ENCODE measurements at places on chromosomes 5 and 9.

DNA sequence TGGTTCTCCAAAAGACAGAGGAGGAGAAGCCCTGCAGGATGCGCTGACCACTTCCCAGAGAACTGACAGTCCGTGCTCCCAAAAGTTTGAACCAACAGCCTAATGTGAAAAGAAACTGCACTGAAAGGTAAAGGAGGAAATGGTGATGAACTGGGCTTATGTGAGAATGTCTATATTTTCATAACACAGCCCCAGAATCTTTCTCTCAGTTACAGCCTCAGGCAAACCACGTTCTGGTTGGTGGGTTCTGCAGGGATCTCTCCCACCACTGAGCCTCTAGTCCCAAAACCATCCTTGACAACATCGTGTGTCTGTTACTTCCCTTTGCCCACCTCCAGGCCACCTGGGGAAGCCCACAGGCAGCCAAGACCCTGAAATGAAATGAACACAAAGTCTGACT, 23.9 kb downstream of the SPARC start:
- no peak for DNase-seq

DNA sequence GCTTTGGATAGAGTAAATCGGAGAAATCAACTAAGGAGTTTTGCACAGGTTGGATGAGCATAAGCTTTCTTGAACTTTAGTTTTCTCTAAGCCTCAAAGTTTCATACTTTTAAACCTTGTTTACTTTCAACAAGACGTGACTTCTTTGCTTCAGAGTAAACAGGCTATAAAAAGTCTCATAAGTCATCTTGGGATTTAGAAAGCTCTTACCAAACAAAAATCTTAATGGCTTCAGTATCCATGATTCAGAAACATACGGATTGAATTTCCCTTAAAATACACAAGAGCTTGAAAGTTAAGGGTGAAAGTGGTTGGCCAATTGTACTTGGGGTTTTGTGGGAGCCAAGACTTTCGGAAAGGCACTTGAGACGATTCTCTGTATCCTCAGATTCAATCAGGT, 270.9 kb upstream of the ANKH start:
- DNase-seq, result no peak

DNA sequence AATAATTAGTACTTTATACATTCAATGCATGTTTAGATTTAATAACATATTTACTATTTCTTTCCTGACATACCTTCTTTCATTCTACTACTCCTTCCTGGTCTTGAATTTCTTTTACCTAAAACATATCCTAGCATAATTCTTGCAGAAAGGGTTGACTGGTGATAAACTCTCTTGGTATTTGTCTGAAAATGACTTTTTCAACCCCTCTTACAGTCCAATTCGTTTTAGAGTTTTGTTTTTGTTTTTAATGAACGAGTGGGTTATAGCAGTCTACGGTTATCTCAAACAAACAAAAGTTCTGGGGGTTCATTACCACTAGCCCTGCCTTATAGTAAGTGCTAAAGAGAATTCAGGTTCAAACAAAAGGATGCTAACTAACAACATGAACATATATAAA, 69.6 kb upstream of the ALDH1B1 start:
- no peak for DNase-seq

GRCh38 chr9:131258698-131259431, 17.4 kb downstream of the FAM78A start:
- no peak for DNase-seq

DNA sequence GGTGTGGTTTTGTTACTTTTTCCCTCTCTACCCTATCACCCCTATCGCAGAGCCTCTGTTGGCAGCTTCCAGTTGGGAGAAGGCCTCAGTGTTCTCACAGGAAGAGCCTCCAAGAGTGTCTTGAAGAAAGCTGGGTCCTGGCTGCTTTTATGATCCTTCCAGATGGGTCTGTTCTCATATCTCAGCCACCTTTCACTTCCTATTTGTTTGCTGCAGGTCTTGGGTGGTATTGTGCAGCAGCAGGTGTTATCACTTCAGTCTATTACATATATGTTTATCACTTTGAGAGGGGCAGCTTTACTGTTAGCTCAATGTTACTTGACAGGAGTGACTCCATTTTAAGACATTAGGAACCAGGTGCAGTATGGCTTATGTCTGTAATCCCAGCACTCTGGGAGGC, 59.2 kb upstream of the GDNF start:
- no peak for DNase-seq

DNA sequence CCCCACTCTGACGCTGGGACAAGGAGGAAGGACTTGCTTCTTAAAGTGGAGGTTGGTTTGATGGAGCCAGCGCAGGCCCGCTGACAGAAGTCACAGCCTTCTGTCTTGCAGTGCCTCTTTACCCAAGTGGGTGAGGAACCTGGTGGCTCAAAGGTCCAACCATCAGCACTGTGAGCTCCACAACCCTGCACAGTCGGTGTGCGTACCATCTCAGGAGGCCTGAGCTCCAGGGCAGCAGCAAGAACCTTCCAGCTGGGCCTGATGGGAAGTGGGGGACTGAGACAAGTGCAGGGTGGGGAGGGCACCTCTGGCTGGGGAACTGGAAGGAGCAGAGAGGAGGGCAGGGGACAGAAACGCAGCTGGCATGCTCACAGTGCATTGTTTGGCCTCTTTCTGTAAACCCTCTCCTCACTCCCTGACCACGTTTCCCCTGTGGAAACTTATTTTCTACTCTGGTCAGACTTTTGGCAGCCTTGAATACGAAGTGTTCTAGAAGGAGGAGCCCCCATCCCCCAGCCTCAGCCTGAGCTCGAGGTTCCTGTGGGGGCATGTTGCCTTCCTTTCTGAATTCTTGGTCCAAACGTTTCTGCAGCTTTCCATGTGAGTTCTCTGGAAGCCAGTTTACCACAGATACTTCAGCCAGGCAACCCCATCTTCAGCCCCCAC, 178.5 kb upstream of the PITX1 start:
- no peak for DNase-seq

DNA sequence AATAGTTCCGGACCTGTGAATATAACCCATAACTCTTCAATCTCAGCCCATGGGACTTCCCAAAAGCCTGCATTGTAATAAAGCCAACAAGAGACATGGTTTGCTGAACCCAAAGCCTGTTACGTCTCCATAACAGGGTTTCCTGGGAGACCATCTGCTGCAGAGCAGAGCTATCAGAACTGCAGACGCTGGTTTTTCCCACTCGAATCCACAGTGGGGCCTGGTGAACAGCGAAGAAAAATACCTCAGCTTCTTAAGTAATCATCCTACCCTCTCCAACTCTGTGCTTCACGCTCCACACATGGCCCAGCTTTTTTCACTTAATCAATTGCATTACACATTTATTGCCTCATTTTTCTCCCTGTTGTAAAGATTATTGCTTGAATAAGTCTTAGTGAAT, 409.5 kb upstream of the GRIA1 start:
- DNase-seq, result no peak

- DNase-seq, result no peak
Observed at GRCh38 chr9:112050544-112051475, 124.3 kb downstream of the SUSD1 start.

DNA sequence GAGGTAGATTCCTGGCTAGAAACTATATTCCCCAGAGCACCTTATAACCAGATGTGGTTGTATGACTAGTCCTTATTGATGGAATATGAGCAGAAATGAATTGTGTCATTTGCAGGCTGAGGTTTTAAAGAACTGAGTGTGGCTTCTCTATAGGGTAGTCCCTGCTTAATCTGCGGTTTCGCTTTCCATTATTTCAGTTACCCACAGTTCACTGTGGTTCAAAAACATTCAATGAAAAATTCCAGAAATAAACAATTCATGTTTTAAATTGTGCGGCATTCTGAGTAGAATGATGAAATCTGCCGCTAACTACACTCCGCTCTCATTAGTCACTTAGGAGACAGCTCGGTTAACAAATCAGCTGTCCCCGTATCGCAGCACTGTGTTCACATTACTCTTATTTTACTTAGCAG, 65.1 kb downstream of the ANKRD55 start:
- no peak for DNase-seq

GRCh38 chr5:147072622-147073021, 162.2 kb upstream of the STK32A start:
- DNase-seq, result no peak

GRCh38 chr9:6757456-6758247, at the start of gene KDM4C:
TSS of gene KDM4C (plus strand) at chr9:6757973. CDS start at chr9:6792989, 35,016 bp downstream.
- peak; percentile 88 for DNase-seq

DNA sequence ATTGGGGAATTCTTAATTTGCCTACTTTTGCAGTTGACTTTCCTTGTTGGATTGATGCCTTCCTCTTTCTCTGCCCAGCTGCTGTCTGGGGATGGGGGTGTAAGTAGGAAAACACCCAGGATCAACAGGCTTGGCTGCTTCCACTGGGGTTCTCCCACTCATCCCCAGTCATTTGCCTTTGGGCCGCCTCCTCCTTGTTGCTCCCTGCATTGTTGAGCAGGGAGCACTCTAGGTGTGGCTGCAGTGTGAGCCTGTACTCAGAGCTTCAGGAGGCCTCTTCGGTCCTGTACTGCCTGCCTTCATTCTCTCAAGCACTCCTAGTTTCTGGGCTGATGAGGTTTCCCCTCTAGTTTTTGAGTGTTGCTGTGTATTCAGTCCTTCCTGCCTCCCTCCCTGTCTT, 12.1 kb downstream of the RHOBTB3 start:
- no peak for DNase-seq

GRCh38 chr9:17881371-17881770, 302.5 kb downstream of the SH3GL2 start:
- DNase-seq, result no peak

DNA sequence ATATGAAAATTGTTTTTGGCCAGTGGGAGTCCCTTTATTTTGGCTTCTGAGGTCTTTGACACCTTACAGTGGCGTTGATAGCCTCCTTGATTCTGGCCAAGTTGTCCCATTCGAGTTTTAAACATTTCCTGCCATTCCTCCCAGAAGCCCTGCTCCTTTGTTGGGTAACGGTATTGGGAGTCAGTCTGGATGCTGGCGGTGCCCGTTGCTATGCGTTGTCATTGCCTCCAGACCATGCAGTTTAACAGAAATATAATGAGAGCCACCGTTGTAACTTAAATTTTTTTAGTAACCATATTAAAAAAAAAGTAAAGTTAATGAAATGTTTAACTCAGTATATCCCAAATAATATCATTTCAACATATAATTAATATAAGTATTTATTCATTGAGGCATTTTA, 35.0 kb downstream of the GALNT12 start:
- no peak for DNase-seq

- DNase-seq, result peak; percentile 7
Observed at GRCh38 chr5:79025054-79025472, 40.0 kb upstream of the ARSB start.

- no peak for DNase-seq
Observed at GRCh38 chr5:58466939-58467338, 7.1 kb upstream of the PLK2 start.

- DNase-seq, result no peak
Observed at GRCh38 chr9:76876098-76876497, 29.8 kb downstream of the PRUNE2 start.

DNA sequence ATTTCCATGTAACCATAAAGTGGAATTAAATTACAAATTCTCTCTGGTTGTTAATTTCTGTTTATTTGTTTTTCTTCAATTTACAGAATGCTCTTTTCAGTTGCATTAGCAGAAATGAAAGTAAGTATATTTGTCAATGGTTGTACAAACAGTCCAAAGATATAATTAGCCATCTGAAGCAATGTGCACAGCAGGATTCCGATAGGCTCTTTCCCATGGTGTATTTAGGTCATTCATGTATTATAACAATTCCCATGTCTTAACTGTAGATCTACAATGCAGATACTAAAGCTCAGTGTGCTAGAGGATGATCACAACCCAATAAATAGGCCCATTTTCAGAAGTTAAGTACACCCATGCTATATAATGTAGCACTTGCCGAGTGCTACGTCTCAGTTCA, 43.8 kb downstream of the RECK start:
- no peak for DNase-seq

DNA sequence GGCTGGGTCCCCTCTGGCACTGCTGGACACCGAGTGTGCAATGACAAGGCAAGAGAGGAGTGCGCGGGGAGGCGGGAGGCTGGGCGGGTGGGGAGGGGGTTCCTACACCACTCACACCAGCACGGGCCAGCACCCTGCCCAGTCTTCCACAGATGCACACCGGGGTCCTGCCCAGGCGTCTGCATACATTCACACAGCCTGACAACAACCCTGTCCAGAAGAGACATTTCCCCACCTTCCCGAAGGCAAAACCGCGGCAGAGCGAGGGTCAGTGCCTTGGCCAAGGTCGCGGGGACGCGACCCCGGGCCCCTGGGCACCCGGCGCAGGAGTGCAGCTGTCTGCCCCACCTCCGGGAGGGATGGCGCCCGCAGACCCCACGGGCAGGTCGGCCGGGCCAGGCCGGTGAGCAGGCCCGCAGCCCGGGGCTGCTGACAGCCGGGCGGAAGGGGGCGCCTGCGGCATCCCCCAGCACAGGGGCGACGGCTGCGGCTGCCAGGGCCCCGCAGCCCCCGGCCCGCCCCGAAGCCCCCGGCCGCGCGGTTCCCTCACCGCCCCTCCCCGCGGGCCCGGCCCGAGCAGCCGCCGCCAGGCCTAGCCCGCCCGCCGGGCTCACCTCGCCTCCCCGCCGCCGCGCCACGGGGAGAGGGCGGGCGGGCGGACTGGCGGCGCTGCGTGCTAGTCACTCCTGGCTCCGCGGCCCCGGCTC, 496 bp downstream of the MAPK9 start:
- no peak for DNase-seq

DNA sequence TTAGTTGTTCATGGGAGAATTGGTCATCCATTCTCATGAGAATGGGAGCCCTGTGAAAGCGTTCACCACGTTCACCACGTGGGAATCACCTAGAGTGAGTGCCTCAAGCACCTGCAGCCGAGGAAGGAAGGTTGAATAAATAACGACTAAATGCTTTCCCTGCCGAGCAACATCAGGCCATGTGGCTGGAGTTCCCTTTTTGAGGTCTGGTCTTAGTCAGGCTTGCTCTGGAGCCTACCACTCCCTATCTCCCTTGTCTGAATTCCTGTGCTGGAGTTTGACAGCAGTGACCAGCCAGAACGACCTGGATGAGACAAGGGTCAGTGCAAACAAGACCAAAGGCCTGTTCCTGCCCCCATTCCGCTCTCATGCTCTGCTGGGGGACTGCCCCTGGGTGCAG, 28.5 kb downstream of the KCNMB1 start:
- no peak for DNase-seq

- no peak for DNase-seq
Observed at GRCh38 chr5:151219789-151220188, 4.1 kb downstream of the CCDC69 start.
